ENCODE measurements at places on chromosomes 4 and X. TPM values are rescaled to one million over a fixed set of nuclear protein-coding genes. Genes with fewer than 3 reads are reported as not detected.
A peak's percentile ranks its signal among the peaks of the same experiment; 100 is the strongest.

The FBXW7 gene
- 39.6 TPM for polyA plus RNA-seq

DNA sequence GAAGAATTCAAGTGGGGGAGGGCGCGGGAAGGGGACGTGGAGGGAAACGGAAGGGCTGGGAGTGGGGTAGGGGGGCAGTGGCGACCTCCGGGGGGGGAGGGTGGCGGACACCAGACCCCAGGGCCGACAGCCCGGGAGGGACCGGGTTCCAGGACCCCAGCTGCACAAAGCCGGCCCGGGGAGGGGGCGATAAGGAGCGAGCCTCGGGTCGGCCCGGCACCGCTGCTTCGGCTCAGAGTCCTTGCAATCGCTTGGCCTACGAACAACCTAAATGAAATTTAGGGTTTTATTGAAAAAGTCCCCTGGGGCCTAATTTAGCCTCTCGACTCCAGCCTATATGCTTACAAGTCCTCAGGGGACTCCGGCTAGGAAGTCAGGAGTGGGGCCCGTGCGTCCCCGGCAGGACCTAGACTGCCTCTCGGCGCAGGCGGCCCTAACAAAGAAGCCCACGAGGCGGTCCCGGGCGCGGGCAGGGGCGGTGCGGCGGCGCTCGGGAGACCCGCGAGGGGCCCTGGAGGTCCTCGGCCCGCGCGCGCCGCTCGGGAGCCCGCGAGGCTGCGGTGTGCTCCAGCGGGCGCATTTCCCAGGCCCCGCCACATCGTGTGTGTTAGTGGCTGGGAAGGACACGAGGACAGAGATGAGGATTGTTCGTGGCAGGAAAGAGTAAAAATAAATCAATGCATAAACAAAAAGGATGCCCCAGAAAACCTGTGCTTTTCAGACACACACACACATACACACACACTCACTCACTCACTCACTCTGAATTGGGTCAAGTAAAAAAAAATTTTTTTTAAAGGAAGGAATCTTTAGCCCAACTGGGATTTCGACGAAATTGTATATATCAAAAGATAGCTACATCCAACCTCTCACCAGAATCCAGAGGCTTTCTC lies 70.0 kb downstream of the MGST2 start:
- peaks cover 10% of the 10 kb centered on the region for H3K4me1 ChIP-seq
- DNase-seq: no peak
- no peak overlapping the region for H3K27ac ChIP-seq
- H3K27me3 ChIP-seq: peaks cover 13% of the 10 kb centered on the region
- H3K4me3 ChIP-seq: peak overlapping the region; percentile 64
- H3K36me3 ChIP-seq: no peaks in the 10 kb centered on the region

GRCh38 chrX:22397566-22397965 lies 124.9 kb downstream of the CBLL2 start:
- peaks cover 3% of the 10 kb centered on the region for H3K4me1 ChIP-seq
- no peaks in the 10 kb centered on the region for H3K36me3 ChIP-seq
- no peak for DNase-seq
- no peak overlapping the region for H3K4me3 ChIP-seq

DNA sequence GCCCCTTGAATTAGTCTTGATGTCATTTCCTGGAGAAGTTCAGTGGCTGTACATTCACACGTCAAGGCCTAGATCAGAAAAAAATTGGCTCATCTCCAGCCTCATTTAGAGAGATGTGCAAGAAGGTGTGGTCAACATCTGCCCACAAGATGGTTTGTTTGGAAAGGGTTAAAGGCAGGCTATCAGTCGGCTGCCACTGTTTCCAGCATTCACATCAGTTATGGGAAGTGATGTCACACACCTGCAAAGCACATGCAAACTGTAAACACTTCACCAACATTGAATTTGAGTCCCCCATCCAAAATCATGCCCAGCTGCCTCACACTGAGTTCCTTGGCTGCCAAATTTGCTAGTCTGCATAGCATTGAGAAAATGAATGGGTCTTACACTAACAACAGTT lies 498.3 kb upstream of the INTU start:
- H3K36me3 ChIP-seq: no peaks in the 10 kb centered on the region
- no peak overlapping the region for H3K4me3 ChIP-seq
- H3K4me1 ChIP-seq: no peaks in the 10 kb centered on the region
- no peaks in the 10 kb centered on the region for H3K27me3 ChIP-seq
- no peak for DNase-seq

GRCh38 chr4:169952236-169953002 lies 73.8 kb downstream of the MFAP3L start:
- no peaks in the 10 kb centered on the region for H3K36me3 ChIP-seq

The ERCC6L gene
- 4.1 TPM for polyA plus RNA-seq

All from keratinocyte (primary cell).